Renal pelvis (tissue), 12 donors: ENCODE measurements at places on chromosomes 3 and 15.

GRCh38 chr15:60462027-60462426 lies 16.9 kb downstream of the ICE2 start:
- no peak for DNase-seq

DNA sequence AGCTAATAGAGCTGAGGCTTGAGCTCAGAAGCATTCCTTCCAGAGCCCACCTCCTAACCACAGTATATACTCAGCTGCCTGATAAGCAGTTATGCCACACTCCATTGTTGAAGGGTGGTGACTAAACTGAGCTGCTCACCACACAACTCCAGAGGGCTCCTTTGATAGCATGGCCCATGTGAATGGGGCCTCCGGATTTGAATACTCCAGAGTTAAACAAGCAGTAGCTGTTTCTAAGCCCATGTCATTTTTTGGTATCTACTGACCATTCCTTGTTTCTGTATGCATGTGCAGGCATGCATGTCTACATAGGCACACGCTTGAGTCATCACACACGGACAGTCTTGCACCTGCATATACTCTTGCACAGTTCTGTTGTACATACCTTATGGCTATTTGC lies 28.9 kb downstream of the IGSF10 start:
- no peak for DNase-seq

DNA sequence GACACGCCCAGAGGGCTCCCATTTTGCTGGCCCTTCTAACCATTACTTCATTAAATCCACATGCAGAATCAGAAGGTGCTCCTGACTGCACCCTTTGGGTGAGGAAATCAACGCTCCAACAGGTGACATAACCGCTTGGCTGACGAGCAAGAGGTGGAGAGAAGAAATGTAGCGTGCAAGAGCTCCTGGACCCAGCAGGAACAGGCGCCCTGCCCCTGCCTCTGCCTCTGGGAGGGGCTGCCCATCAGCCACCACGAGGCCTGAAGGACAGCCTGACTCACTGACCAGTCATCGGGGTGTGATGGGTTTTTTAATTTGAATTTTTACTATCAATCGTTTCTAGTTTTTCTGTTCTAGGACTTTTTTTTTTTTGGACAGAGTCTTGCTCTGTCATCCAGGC lies 218.2 kb downstream of the ADAMTS17 start:
- no peak for DNase-seq

DNA sequence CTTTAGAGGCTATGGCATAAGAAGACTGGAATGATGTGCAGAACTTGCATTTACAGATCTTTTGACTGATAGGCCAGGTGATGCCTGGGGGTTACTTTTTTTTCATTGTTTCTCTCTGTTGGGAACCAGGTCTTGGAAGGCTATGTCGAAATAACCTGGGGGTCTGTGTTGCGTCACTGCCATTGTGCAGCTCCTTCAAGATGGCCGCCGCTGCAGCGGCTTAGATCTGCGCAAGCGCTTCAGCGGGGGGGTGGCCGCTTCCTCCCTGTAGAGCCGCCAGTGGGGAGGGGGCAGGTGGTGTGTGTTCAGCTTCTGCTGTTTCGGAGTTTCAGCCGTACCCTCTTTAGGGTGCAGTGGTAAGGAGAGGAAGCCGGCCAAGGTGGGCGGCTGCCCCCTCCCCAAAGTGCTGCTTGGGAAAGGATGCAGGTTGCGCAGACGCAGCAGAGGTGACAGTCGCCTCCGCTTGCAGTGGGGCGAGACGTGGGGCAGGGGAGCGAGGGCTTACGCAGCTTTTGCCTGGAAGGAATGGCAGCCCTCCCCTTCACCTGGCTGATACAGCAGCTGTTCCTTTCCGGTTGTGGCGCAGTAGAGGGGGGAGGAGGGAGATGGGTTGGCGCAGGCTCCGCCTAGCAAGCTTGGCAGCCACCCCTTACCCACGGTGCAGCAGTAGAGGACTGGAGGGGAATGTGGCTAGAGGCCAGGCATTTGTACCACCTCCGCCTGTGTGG lies 1.5 kb downstream of the SNRPN start:
- peak; percentile 79 for DNase-seq

DNA sequence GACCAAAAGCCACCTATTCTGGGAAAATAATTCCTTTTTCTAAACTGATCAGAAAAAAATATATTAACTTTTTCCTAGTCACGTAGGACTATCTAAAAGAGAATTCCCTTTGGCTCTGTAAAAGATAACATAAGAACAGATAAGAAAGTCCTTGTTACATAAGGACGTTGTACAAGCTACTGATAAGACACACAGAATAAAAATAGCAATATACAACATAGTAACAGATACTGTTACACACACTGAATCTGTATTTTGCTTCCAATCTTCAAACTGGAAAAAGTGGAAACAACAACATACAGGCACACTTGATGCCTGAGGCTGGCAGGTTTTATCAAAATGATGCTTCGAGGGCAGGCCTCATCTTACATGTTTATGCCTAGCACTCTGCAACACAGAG lies 59.8 kb downstream of the SNX4 start:
- DNase-seq: no peak

DNA sequence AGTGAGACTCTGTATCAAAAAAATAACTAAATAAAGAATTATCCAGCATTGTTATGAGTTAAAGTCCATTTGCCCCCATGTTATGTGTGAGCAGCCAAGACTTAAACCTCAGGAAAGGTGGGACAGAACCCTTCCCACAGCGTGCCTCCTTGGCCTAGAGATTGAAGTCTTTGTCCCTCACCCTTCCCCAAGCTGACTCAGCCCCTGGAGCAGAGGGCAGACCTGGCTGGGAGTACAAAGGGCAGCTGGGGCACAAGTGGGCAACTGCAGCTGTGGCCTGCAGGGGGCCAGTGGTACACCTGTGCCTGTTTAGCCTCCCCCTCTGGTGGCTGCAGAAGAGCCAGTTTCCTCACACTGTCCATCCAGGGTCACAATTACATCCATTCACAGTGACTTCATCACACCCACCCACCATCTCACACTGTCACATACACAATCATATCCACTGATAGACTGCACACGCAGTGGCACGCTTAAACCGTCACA lies 940 bp upstream of the ACY1 start:
- no peak for DNase-seq

- DNase-seq: no peak
Measured at GRCh38 chr15:91853948-91854638, 585 bp downstream of the SLCO3A1 start.

- DNase-seq: no peak
Measured at GRCh38 chr3:167996514-167996913, 99.2 kb downstream of the GOLIM4 start.

GRCh38 chr3:73733746-73734145 lies 109.0 kb upstream of the PDZRN3 start:
- DNase-seq: no peak

DNA sequence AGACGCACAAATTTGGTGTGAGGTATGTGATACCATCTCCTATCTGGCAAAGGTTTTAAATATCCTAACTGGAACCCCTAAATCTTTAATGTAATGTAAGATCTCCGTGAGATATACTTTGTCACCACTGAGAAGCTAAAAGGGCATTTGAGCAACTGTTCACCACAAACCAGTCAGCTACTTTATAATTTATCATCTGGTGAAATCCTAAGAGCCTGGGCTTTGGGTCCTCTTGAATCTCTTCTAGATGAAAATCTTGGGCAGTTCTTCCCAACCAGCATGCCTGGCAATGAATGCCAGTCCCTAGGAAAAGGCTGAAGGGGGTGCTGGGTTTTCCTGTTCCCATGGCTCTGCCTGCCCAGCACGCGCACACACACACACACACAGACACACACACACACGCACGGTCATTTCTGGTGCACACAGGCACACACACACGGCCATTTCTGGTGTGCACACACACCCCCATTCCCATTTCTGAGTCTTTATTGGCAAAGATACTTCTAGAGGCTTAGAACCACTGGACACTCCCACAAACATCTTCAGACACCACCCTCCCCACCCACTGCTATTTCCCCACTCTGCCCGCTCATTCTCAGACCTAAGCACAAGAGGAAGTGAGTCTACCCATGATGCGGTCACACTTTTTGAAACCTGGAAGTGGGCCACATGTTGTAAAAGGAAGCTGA lies 72.6 kb downstream of the MYO1E start:
- no peak for DNase-seq

- DNase-seq: no peak
Measured at GRCh38 chr3:71309342-71309741, 274.2 kb downstream of the FOXP1 start.

DNA sequence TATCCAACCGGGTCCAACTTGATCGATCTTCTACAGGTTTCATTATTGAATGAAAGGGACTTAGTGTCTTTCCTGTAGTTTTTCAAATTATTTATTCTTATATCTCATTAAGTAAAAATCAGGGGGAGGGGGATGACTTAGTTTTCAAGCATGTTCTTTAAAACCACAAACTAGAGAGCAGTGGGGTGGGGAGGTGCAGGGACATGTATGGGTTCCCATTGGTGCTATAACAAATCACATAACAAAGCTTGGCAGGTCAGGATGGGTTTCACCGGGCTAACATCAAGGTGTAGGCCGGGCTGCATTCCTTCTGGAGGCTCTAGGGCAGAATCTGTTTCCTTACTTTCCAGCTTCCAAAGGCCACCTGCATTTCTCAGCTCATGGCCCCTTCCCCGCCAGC lies 32.7 kb downstream of the CCNL1 start:
- DNase-seq: no peak

GRCh38 chr15:81813215-81813614 lies 232.6 kb downstream of the MEX3B start:
- no peak for DNase-seq

GRCh38 chr3:115720983-115721382 lies 97.7 kb downstream of the GAP43 start:
- no peak for DNase-seq

GRCh38 chr3:45964139-45964538 lies 20.9 kb downstream of the CXCR6 start:
- no peak for DNase-seq

DNA sequence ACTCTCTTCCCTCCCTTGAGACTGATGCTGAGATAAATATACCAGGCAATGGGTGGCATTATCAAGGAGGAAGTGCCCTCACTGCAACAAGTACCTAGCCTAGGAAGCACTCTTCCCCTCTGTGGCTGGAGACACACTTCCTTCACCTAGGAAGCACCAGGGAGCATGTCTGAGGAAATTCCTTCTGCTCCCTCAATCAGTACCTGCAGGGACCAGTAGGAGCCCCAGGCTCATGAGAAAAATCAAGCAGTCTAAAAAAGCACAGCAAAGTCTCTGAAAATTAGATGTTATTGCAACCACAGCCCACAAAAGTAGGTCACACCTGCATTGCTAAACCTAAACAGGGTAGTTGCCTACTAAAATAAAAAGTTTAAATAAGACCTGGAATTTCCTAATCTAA lies 78.2 kb upstream of the TRPM1 start:
- no peak for DNase-seq

- no peak for DNase-seq
Measured at GRCh38 chr3:119672776-119673175, 4.4 kb downstream of the COX17 start.

GRCh38 chr3:168544097-168544957 lies 448.6 kb upstream of the GOLIM4 start:
- DNase-seq: no peak

- DNase-seq: no peak
Measured at GRCh38 chr15:79307251-79307650, 3.7 kb upstream of the TMED3 start.

DNA sequence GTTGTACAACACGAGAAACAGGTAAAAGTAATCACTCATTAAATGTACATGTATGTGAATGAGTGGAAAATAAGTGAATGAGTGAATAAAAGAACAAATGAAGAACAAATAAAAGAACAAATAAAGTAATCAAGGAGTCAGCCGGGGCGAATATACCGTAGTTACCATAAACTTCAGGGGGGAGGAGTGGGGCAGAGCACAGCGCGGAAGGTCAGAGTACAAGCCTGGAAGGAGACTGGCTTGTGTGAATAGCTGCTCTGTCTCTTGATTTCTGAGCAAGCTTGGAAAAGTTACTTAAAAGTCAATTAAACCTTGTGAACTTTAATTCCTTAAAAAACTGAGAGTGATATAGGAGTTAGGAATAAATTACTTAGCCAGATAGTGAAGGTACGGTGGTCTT lies 466.5 kb upstream of the CNTN4 start:
- DNase-seq: no peak

DNA sequence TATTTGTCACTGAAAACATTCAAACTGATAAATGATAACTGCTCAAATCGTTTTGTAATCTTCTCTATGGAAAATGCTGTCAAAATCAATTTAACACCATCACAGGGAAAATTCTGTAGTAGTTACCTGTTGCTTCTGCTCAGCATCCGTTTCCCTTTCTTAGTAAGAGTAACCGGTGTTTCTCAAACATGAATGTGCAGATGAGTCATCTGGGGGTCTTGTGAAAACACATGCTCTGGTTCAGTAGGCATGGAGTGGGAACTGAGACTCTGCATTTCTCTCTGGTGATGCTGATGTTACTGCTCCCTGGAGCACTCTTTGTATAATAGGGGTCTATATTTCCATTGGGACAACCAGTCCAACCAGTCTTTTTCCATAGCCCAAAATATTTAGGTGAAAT lies 145.1 kb downstream of the SEMA6D start:
- DNase-seq: no peak

GRCh38 chr15:41928637-41929620 lies 35.1 kb upstream of the SPTBN5 start:
- DNase-seq: no peak

GRCh38 chr3:175224051-175224450 lies 364.9 kb downstream of the NAALADL2 start:
- DNase-seq: no peak

- no peak for DNase-seq
Measured at GRCh38 chr15:60110909-60111308, 106.8 kb downstream of the FOXB1 start.

- DNase-seq: no peak
Measured at GRCh38 chr15:80242802-80243201, 9.2 kb downstream of the CTXND1 start.

GRCh38 chr3:56251343-56251945 lies 216.8 kb downstream of the ERC2 start:
- peak; percentile 65 for DNase-seq

DNA sequence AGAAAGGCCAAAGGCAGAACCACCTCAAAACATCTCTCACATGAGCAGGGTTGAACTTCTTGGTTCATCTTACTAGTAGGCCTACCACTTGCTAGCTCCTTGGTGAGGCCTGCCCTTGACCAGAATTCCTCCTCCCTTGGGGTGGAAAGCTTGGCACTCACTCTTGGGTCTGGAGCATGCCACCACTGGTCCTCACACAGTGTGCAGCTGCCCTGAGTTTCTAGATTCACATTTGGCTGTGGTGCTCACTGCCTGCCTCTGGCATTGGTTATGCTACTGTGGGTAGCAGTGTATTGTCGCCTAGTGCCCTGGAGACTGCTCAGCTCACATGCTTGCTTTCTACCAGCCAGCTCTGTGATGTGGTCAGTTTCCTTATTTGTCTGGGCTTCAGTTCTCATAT lies 23.7 kb downstream of the OXNAD1 start:
- no peak for DNase-seq

DNA sequence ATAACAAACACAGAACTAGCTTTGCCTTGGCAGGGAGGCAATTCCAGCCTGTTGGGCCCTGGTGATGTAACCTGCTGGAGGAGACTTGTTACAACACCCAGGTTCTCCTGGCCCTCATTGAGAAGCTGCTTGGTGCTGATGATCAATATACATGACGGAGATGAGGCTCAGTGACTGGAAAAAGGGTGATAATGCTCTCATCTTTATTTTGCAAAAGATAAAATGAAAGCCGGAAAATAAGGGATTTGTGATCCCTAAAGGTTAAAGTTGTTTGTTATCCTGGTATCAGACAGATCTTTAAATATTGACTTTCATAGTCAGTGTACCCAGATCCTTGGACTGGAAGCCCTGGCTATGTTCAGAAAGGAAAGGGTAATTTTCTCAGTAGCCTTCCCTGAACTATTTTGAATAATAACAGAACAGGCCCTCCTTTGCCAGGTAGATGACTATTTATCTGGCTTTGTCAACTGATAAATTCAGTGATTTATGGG lies 118.9 kb upstream of the MEIS2 start:
- no peak for DNase-seq
